ENCODE measurements at places on chromosomes 6 and 20.

DNA sequence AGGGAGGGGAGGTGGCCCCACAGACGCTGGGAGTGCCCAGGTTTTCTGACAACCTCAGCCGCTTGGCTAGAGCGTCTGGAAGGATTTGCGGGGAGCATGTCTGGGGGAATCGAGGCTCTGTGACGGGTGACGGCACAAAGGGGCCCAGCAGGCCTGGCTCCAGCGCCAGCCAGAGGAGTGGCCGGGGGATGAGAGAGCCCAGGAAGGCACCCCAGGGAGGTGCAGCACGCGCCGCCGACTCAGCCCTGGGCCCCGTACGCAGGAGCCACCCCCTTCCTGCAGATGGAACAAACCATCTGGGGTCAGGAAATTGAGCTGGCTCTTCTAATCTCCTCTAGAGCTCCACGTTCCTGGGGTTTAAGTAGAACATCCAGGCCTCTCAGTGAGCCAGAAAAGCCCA is 5.9 kb upstream of the SLCO4A1 start:
- no peak for DNase-seq

GRCh38 chr6:63066055-63066704 is 145.1 kb upstream of the FKBP1C start:
- DNase-seq, result no peak

DNA sequence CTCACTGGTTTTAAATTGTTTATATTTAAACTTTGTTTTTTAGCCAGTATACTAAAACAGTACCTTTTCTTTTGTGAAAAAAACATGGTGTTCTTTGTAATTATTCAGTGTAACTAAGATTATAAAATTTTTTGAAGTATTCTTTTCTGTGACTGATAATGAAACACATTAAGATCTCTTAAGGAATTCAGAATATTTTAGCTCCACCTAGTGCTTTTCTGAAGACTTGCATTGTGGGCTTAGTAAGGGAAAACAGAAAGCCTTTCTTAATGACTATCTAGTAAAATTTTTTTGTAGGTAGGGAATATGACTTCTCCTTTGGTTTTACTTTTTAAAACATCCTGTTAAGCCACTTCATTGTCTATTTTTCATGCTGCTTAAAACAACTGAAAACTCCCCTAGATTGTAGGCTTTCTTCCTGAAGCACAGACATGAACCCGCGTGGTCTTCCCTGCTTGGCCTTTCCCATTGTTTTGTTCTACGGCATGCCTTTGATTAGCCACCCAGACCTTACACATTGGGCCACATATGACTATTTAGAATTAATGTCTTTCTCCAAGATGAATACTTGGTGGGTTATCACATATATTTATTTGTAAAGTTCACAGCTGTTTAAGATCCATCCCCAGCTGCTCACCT is 72.1 kb downstream of the AFDN start:
- DNase-seq, result no peak

- peak; percentile 69 for DNase-seq
Measured at GRCh38 chr6:41463062-41463930, 82.9 kb upstream of the FOXP4 start.

DNA sequence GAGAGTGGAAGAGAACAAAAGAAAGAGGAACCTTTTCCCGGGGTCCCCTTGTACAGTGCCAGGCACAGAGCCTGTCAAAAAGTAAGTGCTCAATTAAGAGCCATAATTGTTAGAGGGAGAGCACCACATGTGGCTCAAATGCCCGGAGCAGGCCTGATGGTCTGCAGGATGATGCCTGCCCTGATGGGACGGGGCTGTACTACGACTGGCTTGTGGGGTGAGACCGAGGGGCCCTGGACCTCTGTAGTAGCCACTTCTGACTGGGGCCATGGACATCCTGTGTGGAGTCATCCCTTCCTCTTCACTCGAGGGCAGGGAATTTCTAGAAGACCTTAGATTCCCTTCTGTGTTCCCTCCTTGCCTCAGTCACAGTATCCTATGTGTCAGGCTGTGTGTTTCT is 47.9 kb downstream of the KCNK5 start:
- no peak for DNase-seq

GRCh38 chr6:6960571-6961251 is 147.1 kb upstream of the RREB1 start:
- DNase-seq, result no peak

GRCh38 chr20:39109933-39110818 is 148.0 kb downstream of the DHX35 start:
- no peak for DNase-seq

GRCh38 chr6:127343809-127344659 is 625 bp upstream of the ECHDC1 start:
- no peak for DNase-seq

DNA sequence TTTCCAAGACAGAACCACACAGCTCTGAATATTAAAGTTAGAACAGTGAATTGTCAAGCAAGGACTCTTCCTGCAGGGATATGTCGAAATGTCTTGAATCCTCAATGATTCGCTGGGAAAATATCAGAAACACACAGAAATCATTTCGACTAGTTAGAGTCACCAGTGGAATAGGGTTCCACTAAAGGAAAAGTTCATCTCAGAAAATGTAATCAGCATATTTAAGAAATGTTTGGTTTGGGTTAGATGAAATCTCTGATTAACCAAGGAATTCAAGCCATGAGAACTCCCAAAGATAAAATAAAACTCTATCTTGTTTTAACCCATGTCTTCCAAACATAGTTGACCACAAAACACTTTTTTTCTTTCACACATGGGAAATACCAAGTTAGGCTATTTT is 621.0 kb upstream of the NRSN1 start:
- DNase-seq, result no peak
